ENCODE measurements at places on chromosomes 7 and 10. TPM values are rescaled to one million over a fixed set of nuclear protein-coding genes. Genes with fewer than 3 reads are reported as not detected.

CCAR1 gene
- total RNA-seq = 31.2 TPM

UBTD1 gene
- 11.3 TPM for total RNA-seq

VPS26A gene
- total RNA-seq = 70.1 TPM

TRIM50 gene
- not detected for total RNA-seq

TMEM196 gene
- 16.5 TPM for total RNA-seq

CHRM2 gene
- total RNA-seq = 5.3 TPM

SORBS1 gene
- 129 TPM for total RNA-seq

HTR7 gene
- 12.4 TPM for total RNA-seq

AGMO gene
- total RNA-seq = 2.9 TPM

TRIL gene
- 24.0 TPM for total RNA-seq

DPCD gene
- total RNA-seq = 21.1 TPM

SFRP4 gene
- total RNA-seq = 78.4 TPM

GTF2IRD1 gene
- 11.7 TPM for total RNA-seq

PNLIPRP3 gene
- not detected for total RNA-seq

Data from spinal cord (tissue), 10 donors.